ENCODE measurements at places on chromosomes 12 and 14. TPM values are rescaled to one million over a fixed set of nuclear protein-coding genes. Genes with fewer than 3 reads are reported as not detected.

The CACNA2D4 gene
- polyA plus RNA-seq, result 1.3 TPM

The NELL2 gene
- polyA plus RNA-seq, result 3.3 TPM

The RIN3 gene
- polyA plus RNA-seq, result 3.5 TPM

The SMCO2 gene
- polyA plus RNA-seq, result not detected

The USP44 gene
- 2.1 TPM for polyA plus RNA-seq

The DTX1 gene
- 0.46 TPM for polyA plus RNA-seq

The CCDC177 gene
- not detected for polyA plus RNA-seq

The SLC25A3 gene
- 804 TPM for polyA plus RNA-seq

The OR6C2 gene
- not detected for polyA plus RNA-seq

The LRRK2 gene
- 6.4 TPM for polyA plus RNA-seq

The RPL10L gene
- polyA plus RNA-seq, result not detected

The ZNF84 gene
- polyA plus RNA-seq, result 31.5 TPM

The HHIPL1 gene
- 1.1 TPM for polyA plus RNA-seq

The NPFF gene
- polyA plus RNA-seq, result not detected

The AICDA gene
- not detected for polyA plus RNA-seq

The SIRT4 gene
- polyA plus RNA-seq, result 6.7 TPM

The PRPH gene
- polyA plus RNA-seq, result 1.1 TPM

The CABP1 gene
- not detected for polyA plus RNA-seq

The PLEKHG7 gene
- not detected for polyA plus RNA-seq

The RDH16 gene
- polyA plus RNA-seq, result 1.1 TPM

The GUCY2C gene
- polyA plus RNA-seq, result 0.07 TPM

The TMEM30B gene
- 0.32 TPM for polyA plus RNA-seq

The TSPAN11 gene
- 13.4 TPM for polyA plus RNA-seq

The INHBE gene
- polyA plus RNA-seq, result 0.23 TPM

The KERA gene
- polyA plus RNA-seq, result not detected

The PLXNC1 gene
- 2.9 TPM for polyA plus RNA-seq

The PTPN6 gene
- 28.4 TPM for polyA plus RNA-seq

The KLHDC1 gene
- polyA plus RNA-seq, result 4.1 TPM

The TMTC1 gene
- polyA plus RNA-seq, result 16.0 TPM

The RNASE2 gene
- not detected for polyA plus RNA-seq

The IFNG-AS1 gene
- 0.39 TPM for polyA plus RNA-seq

The KCNJ8 gene
- 9.4 TPM for polyA plus RNA-seq
